Activated CD4-positive, alpha-beta T cell treated with anti-CD3 and anti-CD28 coated beads, Interleukin-2, amount 50 U/mL, for 1 hour (primary cell): ENCODE measurements at places on chromosomes 12 and 14.

DNA sequence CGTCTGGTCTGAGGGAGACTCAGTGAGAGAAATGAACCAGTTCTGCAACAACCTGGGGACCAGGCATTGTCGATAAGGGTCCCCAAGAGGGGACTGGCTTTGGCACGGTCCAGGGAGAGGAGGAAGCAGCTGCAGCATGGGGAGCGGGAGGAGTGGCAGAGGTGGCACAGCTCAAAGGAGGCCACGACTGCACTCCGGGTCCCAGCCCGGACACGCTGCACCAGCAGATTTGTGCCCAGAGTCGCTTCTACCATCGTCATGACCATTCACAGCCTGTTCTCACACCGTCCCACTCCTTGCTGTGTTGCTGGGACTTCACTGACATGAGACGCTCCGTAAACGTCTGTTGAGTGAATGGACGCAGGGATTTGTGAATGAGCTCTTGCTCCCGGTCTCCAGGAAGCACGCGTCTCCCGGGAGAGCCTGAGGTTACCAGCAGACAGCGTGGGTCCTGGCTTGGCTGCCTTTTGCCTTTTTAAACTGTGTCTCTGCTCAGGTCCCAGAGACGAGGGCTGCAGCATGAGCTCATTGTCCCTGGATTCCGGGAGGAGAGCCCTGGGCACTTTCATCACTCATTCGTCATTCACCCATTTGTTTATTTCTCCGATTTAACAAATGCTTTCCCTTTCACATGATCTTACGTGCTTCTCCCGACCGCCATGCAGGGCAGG lies 137.0 kb downstream of the PIWIL1 start:
- DNase-seq = no peak

- DNase-seq = no peak
Measured at GRCh38 chr14:76777721-76778120, 16.5 kb downstream of the VASH1 start.

DNA sequence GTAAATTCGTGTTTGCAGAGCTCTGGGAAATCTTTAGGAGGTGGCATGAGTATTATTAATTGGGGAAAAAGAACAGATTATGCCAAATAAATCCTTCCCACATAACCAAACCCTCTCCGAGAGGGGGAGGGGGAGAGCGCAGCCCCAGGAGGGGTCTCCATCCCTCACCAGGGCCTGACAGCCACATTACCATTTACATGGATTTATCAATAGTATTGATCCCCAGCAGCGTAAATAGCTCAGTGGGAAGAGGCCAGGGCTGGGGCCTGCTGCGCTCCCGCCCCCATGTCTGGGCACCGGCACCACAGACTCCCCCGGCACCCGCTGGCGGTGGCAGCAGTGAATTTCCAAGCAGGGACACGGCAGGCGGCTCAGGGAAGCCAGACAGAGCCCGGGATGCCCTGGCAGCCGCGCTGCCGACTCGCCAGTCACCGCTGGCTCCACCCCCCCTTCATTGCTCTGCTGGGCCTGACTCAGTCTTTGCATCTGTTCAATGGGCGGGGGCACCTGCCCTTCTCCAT lies 2.4 kb downstream of the NCOR2 start:
- DNase-seq = no peak

DNA sequence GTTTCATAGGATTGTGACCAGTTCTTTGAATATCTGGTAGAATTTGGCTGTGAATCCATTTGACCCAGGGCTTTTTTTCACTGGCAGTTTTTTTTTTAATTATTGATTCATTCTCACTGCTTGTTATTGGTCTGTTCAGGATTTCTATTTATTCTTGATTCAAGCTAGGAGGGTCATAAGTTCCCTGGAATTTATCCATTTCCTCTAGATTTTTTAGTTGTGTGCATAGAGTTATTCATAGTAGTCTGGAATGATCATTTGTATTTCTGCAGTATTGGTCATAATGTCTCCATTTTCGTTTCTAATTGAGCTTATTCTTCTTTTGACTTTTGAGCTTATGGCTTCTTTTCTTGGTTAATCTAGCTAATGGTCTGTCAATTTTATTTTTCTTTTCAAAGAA lies 291.6 kb downstream of the AKAP6 start:
- DNase-seq = no peak

- DNase-seq = peak; percentile 15
Measured at GRCh38 chr12:46342562-46343033, 30.0 kb downstream of the SLC38A2 start.

DNA sequence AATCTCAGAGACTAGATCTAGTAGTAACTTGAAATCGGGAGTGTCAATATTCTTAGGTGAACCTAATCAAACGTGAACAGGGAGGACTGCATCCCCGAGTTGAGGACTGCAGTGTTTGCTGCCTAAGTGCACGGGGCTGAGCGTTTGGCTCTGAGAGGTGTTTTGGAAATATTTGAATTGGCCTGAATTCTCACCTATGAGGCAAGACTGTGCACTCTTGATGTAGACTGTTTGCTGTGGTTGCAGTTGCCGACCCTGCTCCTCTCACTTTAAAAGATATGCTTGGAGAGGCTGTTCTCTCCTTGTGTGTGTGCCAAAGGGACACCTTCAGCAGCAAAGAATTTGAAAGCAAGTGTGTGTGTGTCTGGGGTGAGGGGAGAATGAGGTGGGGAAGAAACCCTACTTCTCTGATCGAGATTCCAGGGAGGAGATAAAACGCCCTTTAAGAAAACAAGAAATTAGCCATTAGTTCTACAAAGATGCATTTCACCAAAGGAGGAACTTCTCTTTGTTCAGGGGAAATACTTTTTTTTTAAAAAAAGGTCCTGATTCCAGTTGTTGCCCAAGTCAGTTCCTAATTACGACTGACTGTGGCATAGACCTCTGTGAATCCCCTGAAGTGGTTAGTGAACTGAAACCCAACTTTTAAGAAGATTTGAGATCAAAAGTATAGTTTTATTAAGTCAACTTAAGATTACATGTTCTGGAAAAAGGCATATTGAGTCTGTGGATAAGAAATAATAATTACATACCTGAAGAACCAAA lies 106.6 kb downstream of the DYRK2 start:
- DNase-seq = no peak

GRCh38 chr12:11662369-11662768 lies 12.9 kb downstream of the ETV6 start:
- no peak for DNase-seq

- DNase-seq = peak; percentile 92
Measured at GRCh38 chr14:89954070-89955021, at the start of gene EFCAB11. EFCAB11 (minus strand) TSS chr14:89954730; CDS start chr14:89954660, 70 bp downstream.

GRCh38 chr12:130461839-130462557 lies 124.3 kb downstream of the PIWIL1 start:
- no peak for DNase-seq

- no peak for DNase-seq
Measured at GRCh38 chr12:56212361-56212760, 9.4 kb downstream of the RNF41 start.

DNA sequence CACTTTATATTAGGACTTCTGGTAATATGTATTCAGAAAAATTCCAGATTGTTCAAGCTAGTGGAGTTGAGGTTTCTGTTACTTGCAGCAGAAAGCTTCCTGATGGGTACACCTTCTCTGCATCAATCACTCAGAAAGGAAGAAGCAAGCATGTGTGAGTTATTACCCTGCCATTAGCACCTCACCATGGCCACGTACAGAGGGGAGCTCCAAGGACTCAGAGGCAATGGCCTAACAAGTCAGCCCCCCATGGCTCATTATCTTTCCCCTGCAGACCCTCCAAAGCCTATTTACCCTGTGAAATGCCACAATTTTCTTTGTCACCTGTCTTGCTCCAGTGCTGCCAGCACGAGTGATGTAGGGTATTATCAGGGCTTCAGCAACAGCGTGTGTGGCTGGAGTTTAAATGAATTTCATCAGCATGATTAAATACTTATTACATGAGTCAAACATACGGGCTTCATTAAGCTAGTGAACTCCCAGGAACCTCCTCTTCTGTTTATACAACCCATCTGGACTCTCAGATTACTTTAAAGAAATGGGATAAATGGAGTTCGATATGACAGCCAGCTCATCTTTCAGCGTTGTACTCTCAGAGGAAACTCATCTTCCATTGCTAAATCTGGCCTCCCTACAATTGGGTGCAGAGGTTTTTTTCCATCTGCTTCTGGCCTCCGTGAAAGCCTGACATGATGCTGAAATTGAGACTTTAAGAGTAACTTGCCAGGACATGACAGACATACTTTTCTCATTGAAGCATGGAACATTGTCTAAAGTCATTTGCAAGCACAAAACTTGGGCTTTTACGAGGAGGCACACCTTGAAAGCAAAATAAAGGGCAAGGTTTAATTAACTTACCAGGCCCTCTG lies 135.9 kb downstream of the TMEM30B start:
- no peak for DNase-seq

DNA sequence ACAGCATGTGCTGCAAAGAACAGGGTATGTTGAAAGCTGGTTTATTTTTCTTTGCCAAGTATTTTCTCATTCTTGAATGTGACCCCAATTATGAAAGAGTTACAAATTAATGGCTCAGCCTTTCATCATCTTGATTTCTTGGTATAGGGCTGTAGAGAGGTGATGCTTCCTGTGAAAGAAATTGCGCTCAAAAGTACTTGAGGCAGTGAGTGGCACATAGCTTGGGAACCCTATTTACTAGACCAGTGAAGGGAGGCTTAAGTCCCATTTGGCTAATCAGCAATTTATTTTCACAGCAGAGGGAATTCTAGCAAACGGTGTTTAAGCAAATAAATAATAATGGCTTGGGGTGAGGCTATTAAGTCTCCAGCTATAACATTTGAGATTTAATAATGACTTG lies 153.9 kb upstream of the MIS18BP1 start:
- DNase-seq = no peak

DNA sequence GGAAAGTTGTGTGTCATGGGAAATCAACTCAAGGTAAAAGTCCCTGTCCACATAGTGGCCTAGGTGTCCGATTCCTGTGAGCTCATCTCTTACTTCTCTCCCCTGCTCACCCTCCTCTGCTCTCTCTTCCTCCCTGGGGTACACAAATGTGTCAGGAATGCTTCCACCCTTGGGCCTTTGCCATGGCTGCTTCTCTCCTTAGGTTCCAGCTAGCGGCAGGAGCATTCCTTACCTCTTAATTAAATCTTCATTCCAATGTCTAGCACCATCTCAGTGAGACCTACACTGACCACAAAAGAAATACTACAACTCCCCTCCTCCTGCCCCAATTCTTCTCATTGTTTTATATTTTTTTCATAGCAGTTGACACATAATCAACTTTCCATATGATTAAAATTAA lies 298.6 kb downstream of the PDZRN4 start:
- DNase-seq = no peak

GRCh38 chr14:99516156-99516870 lies 35.1 kb downstream of the CCNK start:
- no peak for DNase-seq

GRCh38 chr12:84730561-84731162 lies 181.9 kb downstream of the SLC6A15 start:
- DNase-seq = no peak

DNA sequence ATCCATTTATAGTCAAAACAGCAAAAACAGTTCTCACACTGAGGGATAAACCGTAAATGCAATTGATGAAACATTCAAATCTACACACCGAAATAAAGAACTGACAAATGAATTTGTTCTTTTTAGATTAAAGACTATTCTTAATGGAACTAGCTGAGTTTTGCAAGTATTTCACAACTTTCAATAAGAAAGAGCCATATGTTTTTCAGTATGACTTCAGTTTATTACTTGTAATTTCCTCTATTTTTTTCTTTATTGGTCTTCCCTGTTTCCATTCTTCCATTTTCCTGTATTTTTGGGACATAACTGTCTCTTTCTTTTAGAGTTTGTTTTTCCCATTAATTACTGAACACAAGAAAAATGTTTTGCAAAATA lies 4.3 kb downstream of the BCAT1 start:
- DNase-seq = no peak

GRCh38 chr14:60646226-60646818 lies 3.0 kb downstream of the SIX1 start:
- DNase-seq = no peak

DNA sequence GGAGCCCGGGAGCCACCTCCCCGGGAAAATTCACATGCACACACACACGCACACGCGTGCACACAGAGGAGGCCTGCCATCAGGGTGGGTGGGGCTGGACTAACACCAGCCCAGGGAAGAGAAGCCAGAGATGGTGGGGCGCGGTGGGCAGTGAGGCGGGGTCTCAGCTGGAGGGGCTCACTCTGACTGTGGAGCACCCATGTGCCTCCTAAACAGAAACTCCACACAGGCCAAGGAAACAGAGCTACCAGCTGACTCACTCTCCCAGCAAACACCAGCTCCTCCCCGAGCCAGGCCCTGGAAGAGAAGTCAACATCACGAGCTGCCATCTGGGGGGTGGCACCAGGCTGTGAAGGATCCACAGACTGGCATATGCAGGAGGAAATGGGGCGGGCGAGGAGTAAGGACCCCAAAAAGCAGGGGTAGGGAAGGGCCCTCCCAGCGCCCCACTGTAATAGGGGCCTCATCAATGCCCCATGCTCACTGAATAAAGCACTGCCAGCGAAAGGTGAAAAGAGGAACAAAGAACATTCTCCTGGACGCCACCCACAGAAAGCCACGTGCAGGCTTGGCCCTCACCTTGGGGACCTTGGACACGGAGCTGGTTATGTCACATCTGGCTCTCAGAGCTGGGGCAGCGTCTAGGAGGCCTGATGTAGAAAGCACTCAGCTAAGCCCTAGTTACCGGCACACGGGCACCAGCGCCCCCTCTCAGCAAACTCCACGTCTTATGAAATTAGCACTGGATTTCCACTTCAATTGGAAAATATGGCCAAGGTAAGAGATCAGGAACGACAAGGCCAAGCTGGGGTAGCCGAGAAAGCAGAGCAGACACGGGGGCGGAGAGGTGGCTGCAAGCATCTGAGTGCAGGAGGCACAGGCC lies 8.4 kb upstream of the INF2 start:
- no peak for DNase-seq

- DNase-seq = no peak
Measured at GRCh38 chr12:1922985-1923384, 4.5 kb upstream of the CACNA2D4 start.

- DNase-seq = no peak
Measured at GRCh38 chr14:68663385-68664076, 129.3 kb downstream of the ZFP36L1 start.

DNA sequence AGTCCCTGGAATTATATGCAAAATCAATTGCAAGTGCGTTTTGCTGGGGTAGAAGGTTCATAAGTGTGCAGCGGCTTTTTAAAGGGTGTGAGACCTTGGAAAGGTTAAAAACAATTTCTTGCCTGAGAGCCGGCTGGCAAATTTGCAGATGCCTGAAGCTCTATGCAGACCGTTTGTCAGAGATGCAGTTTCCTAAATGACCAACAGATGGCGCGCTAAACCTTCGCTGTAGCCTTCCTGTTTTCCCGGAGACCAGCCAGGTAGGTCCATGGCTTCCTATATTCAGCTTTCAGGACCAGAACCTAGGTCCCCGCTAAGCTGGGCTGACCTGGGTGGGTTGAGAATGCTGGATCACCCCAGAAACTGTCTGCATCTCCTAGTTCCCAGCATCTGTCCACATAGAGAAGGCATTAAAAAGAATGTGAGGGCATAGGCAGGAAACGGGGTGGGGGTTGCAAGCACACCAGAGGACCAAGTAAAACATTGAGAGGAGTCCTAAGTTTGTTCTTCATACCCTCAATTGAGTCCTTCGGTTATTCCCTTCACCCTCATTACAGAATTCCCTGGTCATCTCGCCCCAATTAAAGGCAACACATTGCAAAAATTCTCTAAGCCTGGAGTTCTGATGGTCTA lies 5.7 kb upstream of the NOS1 start:
- peak; percentile 24 for DNase-seq
